Psoas muscle (tissue), 8 donors: ENCODE measurements at places on chromosomes 2 and 18. TPM values are rescaled to one million over a fixed set of nuclear protein-coding genes. Genes with fewer than 3 reads are reported as not detected.

DNA sequence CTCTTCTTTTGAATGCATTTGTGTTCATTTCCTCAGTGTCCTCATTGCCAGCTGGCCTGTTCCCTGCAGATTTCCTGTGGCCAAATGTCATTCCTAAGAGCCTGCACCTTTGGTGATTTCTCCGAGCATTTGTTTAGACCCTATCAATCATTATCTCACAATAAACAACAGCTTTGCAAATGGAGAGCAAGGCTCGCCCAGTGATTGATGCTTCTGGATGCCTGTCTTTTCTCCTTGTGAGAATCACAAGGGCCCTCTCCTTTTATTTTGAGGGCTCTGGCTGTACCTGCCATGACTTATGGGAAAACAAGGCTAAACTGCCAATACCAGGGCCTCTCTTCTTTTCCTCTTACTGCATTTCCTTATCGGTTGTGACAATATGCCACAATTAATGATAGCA is 1454.4 kb upstream of the CELF4 start:
- no peak overlapping the region for H3K4me3 ChIP-seq
- H3K36me3 ChIP-seq = no peaks in the 10 kb centered on the region
- H3K27me3 ChIP-seq = no peaks in the 10 kb centered on the region
- no peak overlapping the region for H3K27ac ChIP-seq
- no peak for DNase-seq

DNA sequence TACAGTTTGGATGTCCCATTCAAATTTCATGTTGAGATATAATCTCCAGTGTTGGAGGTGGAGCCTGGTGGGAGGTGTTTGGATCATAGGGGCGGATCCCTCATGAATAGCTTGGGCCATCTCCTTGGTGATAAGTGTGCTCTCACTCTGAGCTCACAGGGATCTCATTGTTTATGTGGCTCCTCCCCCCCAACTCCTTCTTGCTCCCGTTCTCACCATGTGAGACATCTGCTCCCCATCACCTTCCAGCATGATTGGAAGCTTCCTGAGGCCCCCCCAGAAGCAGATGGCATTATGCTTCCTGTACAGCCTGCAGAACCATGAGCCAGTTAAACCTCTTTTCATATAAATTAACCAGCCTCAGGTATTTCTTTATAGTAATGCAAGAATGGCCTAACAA is 3.0 kb upstream of the INPP1 start:
- no peaks in the 10 kb centered on the region for H3K27me3 ChIP-seq
- no peak for DNase-seq
- no peak overlapping the region for H3K4me3 ChIP-seq
- H3K36me3 ChIP-seq = no peaks in the 10 kb centered on the region

DNA sequence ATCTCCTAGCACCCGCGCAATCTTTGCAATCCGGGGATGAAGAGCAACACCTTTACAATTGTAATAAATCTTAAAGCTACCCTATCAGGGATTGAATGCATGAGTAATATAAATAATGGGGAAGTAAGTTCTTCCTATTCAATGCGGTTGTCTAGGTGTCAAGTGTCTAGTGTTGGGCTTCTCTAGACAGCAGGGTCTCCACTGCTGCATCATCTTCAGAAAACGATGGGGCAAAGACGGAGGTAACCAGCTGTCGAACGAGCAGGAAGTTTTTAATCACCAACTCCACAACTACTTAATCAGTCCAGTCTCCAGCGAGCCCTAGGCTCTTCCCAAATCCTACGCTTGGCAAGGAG is 573 bp downstream of the STAM2 start:
- DNase-seq = no peak
- H3K4me1 ChIP-seq = peaks cover 31% of the 10 kb centered on the region
- no peaks in the 10 kb centered on the region for H3K36me3 ChIP-seq
- H3K27me3 ChIP-seq = no peaks in the 10 kb centered on the region
- peak overlapping the region; percentile 94 for H3K27ac ChIP-seq

GRCh38 chr2:56012221-56012765 is 88.7 kb upstream of the EFEMP1 start:
- DNase-seq = no peak
- no peaks in the 10 kb centered on the region for H3K27me3 ChIP-seq
- H3K27ac ChIP-seq = no peak overlapping the region

DNA sequence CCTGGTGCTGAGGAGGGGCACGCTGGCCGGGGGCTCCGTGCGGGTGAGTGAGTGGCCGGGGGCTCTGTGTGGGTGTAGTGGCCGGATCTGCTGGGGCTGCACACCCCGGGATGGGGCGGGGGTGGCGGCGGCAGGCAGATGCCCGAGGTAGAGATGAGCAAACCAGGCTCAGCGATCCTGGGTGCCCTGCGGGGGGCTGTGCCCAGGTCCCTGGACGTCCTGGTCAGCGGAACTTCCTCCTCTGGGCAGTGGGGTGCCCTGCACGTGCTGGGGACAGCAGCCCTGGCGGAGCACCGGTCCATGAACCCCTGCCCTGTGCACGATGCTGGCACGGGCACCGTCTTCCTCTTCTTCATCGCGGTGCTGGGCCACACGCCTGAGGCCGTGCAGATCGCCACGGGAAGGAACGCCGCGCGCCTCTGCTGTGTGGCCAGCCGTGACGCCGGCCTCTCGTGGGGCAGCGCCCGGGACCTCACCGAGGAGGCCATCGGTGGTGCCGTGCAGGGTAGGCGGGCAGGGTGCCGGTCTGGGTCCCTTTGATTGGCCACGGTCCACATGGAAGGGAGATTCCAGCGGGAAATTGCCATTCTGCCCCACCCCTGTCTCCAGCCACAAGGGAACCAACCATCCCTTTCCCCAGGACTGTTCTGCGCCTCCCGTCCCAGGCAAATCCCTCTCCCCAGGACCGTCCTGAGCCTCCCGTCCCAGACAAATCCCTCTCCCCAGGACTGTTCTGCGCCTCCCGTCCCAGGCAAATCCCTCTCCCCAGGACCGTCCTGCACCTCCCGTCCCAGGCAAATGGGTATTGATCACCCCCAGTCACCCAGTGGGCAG is 5.9 kb downstream of the NEU4 start:
- peaks cover 13% of the 10 kb centered on the region for H3K4me1 ChIP-seq
- no peak overlapping the region for H3K4me3 ChIP-seq
- H3K36me3 ChIP-seq = no peaks in the 10 kb centered on the region
- no peaks in the 10 kb centered on the region for H3K27me3 ChIP-seq

GRCh38 chr2:208546860-208547650 is 140.5 kb downstream of the PTH2R start:
- H3K36me3 ChIP-seq = no peaks in the 10 kb centered on the region
- no peak overlapping the region for H3K4me3 ChIP-seq
- no peak overlapping the region for H3K27ac ChIP-seq
- no peaks in the 10 kb centered on the region for H3K4me1 ChIP-seq
- no peaks in the 10 kb centered on the region for H3K27me3 ChIP-seq
- DNase-seq = no peak

DNA sequence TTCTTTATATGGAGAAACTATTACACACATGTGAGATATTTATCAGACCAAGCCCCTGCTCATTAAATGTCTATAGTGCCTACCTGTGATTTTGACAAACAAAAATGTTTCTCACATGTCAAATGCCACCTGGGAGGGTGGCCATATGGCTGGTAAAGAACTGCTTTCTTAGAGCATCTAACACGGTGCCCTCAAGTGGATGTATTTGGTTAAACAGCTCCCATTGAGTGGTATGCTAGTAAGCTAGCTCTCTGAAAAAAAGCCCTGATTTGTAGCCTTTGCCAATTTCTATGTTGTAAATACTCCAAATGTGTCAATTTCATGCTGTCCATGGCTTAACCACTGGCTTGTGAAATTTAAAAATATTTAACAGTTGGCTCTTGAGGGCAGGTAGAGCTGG is 94.6 kb downstream of the PMAIP1 start:
- no peak for DNase-seq
- no peak overlapping the region for H3K27ac ChIP-seq
- no peaks in the 10 kb centered on the region for H3K4me1 ChIP-seq
- H3K4me3 ChIP-seq = no peak overlapping the region

DNA sequence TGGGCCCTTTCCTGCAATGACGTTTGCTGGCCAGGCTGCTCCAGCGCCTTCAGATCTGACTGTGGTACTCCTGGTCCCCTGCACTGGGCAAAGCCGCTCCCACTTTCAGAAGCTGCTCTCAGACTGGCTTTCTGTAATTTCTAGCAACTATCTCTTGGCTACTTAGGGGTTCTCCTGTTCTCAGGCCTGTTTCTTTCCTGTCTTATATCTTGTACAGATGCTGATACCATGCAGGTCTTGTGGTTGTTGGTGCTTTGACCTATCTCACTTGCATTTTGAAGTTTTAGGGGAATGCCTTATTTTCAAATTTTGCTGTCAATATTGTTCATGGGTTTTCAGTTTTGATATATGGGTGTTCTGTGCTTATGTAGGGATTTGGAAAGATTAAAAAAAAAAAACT is 145.8 kb downstream of the CLIP4 start:
- no peak overlapping the region for H3K4me3 ChIP-seq
- no peaks in the 10 kb centered on the region for H3K4me1 ChIP-seq
- H3K27me3 ChIP-seq = peaks cover 9% of the 10 kb centered on the region
- DNase-seq = no peak
- no peak overlapping the region for H3K27ac ChIP-seq
- H3K36me3 ChIP-seq = no peaks in the 10 kb centered on the region

GRCh38 chr18:12686100-12686499 is 16.4 kb downstream of the CEP76 start:
- H3K36me3 ChIP-seq = peaks cover 59% of the 10 kb centered on the region
- no peak overlapping the region for H3K27ac ChIP-seq
- no peak overlapping the region for H3K4me3 ChIP-seq
- no peaks in the 10 kb centered on the region for H3K4me1 ChIP-seq

DNA sequence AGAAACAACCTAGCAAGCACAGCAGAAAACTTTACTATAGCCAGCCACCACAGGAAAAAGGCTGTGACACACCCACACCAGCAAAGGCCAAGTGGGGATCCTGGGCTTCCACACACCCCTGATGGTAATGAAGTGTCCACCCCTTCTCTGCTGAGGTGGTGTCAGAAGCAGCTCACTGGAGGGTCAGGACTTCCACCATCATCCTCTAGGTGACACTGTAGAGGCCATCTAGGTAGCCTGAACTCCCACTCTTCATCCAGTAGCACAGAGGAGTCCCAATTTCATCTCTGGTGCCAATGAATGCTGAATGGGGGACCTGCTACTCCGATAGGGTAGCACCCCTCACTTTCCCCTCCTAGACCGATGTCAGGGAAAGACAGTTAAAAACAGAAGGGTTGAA is 1544.4 kb downstream of the LRP1B start:
- no peak for DNase-seq
- H3K4me3 ChIP-seq = no peak overlapping the region
- no peaks in the 10 kb centered on the region for H3K36me3 ChIP-seq
- H3K27ac ChIP-seq = no peak overlapping the region
- H3K27me3 ChIP-seq = no peaks in the 10 kb centered on the region

DNA sequence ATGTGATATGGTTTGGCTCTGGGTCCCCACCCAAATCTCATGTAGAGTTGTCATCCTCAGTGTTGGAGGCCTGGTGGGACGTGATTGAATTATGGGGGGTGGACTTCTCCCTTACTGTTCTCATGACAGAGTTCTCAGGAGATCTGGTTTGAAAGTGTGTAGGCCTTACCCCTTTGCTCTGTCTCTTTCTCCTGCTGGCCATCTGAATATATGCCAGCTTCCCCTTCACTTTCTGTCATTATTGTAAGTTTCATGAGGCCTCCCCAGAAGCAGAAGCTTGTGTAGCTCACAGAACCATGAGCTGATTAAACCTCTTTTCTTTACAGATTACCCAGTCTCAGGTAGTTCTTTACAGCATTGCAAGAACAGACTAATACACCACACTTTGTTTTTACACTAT is 222.3 kb downstream of the DOK6 start:
- no peak overlapping the region for H3K27ac ChIP-seq
- no peaks in the 10 kb centered on the region for H3K4me1 ChIP-seq
- H3K27me3 ChIP-seq = no peaks in the 10 kb centered on the region
- H3K4me3 ChIP-seq = no peak overlapping the region
- no peak for DNase-seq

GRCh38 chr2:205296959-205297358 is 385.3 kb upstream of the NRP2 start:
- H3K4me3 ChIP-seq = no peak overlapping the region
- no peaks in the 10 kb centered on the region for H3K4me1 ChIP-seq
- DNase-seq = no peak
- no peaks in the 10 kb centered on the region for H3K27me3 ChIP-seq

DNA sequence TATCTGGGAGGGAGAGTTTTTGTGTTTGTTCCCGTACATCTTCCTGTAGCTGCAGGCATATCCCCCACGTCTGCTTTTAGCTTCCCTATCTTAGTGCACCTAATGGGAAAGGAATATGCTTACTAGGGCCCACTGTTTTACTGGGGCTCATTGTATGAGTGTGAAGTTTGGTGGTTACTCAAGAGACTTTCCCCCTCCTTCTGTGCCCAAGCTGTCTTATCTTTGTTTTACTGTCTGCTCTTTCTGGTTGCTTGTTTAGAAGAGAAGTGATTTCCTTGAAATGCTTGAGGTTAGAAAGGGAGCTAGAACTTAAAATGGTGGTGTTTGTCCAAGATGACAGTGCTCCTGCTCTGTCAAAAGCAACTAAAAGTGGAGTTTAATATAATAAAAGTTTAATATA is 7.3 kb downstream of the PTH2R start:
- H3K27ac ChIP-seq = no peak overlapping the region
- no peaks in the 10 kb centered on the region for H3K4me1 ChIP-seq
- peaks cover 3% of the 10 kb centered on the region for H3K27me3 ChIP-seq
- DNase-seq = no peak
- no peaks in the 10 kb centered on the region for H3K36me3 ChIP-seq

- no peaks in the 10 kb centered on the region for H3K27me3 ChIP-seq
- no peak for DNase-seq
- H3K27ac ChIP-seq = no peak overlapping the region
- no peak overlapping the region for H3K4me3 ChIP-seq
Observed at GRCh38 chr2:8481463-8482009, 200.3 kb upstream of the ID2 start.

DNA sequence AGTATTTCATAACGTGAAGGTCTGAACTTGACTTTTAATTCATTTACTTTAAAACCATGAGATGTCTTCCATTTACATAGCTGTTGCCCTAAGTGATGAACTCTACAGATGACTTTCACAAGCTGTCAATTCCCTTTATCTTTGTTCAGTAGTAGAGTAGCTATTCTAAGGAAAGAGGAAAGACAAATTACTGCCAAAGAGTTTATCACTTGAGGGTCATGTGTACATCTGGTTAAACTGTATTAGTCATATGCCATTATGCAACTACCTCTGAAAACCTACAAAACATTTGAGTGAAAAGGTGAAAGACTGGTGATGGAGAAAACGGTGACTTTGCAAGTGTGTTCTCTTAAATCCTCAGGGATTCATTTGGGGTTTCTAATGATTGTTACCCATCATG is 763.9 kb downstream of the TMEM182 start:
- H3K4me1 ChIP-seq = no peaks in the 10 kb centered on the region
- no peak overlapping the region for H3K4me3 ChIP-seq
- no peak overlapping the region for H3K27ac ChIP-seq

GRCh38 chr2:61055557-61055956 is 10.1 kb upstream of the SANBR start:
- H3K4me1 ChIP-seq = peaks cover 3% of the 10 kb centered on the region
- no peak overlapping the region for H3K27ac ChIP-seq
- no peaks in the 10 kb centered on the region for H3K36me3 ChIP-seq
- no peak overlapping the region for H3K4me3 ChIP-seq
- no peak for DNase-seq

- H3K4me3 ChIP-seq = no peak overlapping the region
- no peak for DNase-seq
- peaks cover 29% of the 10 kb centered on the region for H3K27me3 ChIP-seq
- H3K4me1 ChIP-seq = no peaks in the 10 kb centered on the region
- no peak overlapping the region for H3K27ac ChIP-seq
- no peaks in the 10 kb centered on the region for H3K36me3 ChIP-seq
Observed at GRCh38 chr2:20676353-20677215, 9.6 kb downstream of the GDF7 start.

INHBB gene
- total RNA-seq = 16.3 TPM

SCN7A gene
- 17.3 TPM for total RNA-seq

ERLEC1 gene
- total RNA-seq = 23.8 TPM

MAPRE3 gene
- total RNA-seq = 129 TPM

IAH1 gene
- total RNA-seq = 46.4 TPM

AKAIN1 gene
- not detected for total RNA-seq

KLHL30 gene
- total RNA-seq = 166 TPM

AFF3 gene
- 0.61 TPM for total RNA-seq

SMYD1 gene
- total RNA-seq = 325 TPM
